ENCODE measurements at places on chromosomes 3 and 15.

- no peak for DNase-seq
These were observed 132.7 kb downstream of the GHSR start for GRCh38 chr3:172315401-172316091.

GRCh38 chr15:88300089-88300488, 43.5 kb upstream of the NTRK3 start:
- DNase-seq, result no peak

DNA sequence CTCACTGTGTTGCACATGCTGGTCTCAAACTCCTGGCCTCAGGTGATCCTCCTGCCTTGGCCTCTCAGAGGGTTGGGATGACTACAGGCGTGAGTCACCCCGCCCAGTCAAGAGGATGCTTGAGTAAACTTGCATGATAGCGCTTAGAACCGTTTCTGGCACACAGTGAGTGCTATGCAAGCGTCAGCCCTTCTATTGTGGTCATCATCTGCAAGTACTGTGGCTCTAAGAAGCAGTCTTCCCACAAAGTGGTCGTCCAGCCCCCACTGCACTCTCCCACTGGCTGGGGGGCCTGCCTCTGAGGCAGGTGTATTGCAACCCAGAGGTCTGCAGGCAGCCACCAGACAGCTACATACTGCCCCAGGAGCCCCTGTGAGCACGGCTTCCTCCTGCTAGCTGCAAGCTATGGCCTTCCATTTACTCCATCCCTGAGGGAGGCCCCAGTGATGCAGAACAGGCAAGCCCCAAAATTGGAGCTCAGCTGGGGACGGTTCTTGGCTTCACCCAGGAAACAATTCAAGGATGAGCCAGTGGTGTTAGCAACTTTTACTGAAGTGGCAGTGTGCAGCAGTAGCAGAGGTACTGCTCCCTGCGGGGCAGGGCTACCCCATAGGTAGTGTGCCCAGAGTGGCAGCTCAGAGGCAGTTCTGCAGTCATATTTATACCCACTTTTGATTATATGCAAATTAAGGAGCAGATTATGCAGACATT, 95.4 kb downstream of the LSM3 start:
- DNase-seq, result no peak

GRCh38 chr3:197674741-197675562, 61.8 kb downstream of the RUBCN start:
- DNase-seq, result no peak

Measured in CD4-positive, alpha-beta memory T cell (primary cell).